Stimulated activated CD4-positive, alpha-beta T cell treated with anti-CD3 and anti-CD28 coated beads, Interleukin-2, amount 100 ng/mL, for 24 hours (primary cell): ENCODE measurements at places on chromosomes 7 and 10.

GRCh38 chr10:3807211-3807927 lies 22.4 kb upstream of the KLF6 start:
- DNase-seq, result no peak

- DNase-seq, result peak; percentile 80
These were observed 327.8 kb upstream of the C7orf33 start for GRCh38 chr7:148262721-148263229.

- no peak for DNase-seq
These were observed 87.8 kb downstream of the ADCY1 start for GRCh38 chr7:45662018-45662417.

GRCh38 chr10:69801434-69802315 lies at the start of gene COL13A1:
COL13A1 (plus strand) TSS chr10:69801906; CDS start chr10:69802424, 518 bp downstream.
- no peak for DNase-seq

- DNase-seq, result no peak
These were observed 46.5 kb downstream of the TSPAN15 start for GRCh38 chr10:69497611-69498390.
